Stimulated activated naive CD4-positive, alpha-beta T cell treated with Interleukin-2 at 50 U/mL for 16 hours (primary cell): ENCODE measurements at places on chromosomes 1 and 21.

GRCh38 chr1:57927003-57927402 is 503.1 kb upstream of the DAB1 start:
- no peak for DNase-seq

GRCh38 chr1:118184739-118185083 is 317 bp downstream of the SPAG17 start:
- DNase-seq, result no peak

- no peak for DNase-seq
These were observed 217.6 kb upstream of the SAMSN1 start for GRCh38 chr21:14763695-14764064.

DNA sequence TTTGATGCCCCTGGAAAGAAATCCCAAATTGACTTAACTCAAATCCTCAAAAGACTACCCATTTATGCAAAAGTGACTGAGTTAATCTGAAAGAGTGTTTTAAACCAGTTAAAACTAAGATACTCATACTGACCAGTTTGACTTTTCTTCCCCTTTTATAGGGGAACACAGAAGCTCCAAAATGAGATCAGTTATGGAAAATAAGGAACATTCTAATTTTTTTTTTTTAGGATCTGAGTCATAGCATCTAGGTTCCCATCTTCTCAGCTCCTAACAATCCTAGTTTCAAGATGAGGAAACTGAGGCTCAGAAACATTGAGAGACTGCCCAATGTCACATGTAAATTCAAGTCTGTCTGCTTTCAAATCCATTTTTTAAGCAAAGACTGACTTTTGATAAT is 231.1 kb upstream of the RUNX1 start:
- DNase-seq, result no peak

DNA sequence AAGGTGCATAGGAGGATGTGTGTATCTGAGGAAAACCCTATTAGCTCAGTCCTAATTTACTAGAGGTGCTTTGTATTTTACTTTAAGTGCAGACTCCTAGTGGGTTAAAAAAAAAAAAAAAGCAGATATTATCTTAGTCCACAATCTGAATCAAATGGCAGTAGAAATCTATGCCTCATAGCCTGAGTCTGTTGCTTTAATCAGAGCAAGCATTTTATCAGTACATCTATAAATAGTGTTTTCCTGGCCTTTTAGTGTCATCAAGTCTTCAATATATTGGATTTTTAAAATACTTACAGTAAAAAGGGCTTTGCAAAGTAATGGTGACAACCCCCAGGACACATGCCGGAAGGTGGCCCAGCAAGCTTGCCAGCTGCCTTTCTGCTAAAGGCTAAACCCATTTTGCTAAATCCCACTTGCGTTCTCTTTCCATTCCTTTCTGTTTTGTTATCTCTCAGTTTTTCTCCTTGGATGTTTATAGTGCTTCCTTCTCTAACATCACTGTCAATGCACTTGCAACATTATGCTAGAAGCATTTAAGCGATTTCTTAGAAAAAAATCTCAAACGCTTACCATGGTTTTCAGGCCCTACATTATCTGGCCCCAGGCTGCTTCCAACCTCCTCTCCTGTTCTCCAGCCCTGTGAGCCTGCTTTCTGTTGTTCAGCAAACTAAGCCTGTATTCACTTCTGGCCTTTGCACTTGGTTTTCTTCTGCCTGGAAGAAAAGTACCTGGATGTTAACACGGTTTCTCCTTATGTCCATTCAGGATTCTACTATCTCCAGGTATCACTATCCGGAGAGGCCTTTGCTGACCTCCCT is 206.3 kb downstream of the PDE4B start:
- no peak for DNase-seq
